ENCODE measurements at places on chromosomes 11 and 22.
A peak's percentile ranks its signal among the peaks of the same experiment; 100 is the strongest.

GRCh38 chr22:46294784-46295183 is 1.9 kb upstream of the GTSE1 start:
- no peak for DNase-seq

DNA sequence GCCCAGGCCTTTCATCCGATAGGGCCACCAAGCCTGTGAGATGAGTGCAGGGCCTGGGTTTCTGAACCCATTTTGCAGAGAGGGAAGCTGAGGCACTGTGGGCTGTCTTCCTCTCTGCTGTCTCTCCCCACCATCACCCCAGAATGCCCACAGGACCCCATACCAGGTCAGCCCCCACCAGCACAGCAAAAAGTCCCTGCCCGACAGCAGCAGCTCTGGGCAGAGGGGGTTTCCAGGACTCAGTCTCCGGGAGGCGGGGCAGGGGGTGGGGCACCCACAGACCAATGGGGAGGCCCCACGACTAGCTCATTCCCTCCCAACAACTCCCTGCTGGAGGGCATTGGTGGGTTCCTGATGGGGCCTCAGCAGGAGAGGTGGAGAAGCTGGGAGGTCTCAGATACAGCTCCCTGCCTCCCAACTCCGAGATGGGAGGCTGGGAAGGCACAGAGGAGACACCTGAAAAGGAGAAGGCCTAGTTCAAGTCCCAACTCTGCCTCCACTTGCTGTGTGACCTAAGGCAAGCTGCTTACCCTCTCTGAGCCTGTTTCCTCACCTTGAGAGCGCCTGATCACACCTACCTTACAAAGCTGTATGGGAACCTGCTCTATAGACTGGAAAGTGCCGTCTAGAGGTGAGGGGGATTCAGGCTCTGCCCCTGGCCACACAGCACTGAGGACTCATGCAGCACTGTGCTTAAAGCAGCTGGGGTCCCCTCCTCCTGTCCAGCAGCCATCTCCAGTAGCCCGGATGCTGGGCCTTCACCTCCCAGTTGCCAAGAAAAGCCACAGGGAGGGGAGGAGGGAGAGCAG is 3.5 kb downstream of the CBX7 start:
- DNase-seq: peak; percentile 85

DNA sequence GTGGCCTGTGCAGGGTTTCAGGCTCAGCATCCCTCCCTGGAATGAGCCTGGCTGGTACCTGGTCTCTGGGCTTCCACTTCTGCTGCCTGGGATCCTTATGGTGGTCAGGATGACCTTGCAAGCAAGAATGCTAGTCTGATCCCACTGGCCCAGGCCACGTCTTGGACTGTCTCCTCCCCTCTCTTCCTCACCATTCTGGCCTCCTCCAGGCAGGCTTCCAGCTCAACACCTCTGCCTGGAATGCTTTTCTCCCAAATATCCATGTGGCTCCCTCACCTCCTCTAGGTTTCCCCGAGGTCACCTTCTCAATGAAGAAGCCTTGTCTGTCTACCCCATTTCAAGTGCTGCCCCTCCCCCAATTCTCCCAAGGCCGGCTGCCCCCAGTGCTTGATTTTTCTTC is 39.4 kb upstream of the ALX4 start:
- no peak for DNase-seq

DNA sequence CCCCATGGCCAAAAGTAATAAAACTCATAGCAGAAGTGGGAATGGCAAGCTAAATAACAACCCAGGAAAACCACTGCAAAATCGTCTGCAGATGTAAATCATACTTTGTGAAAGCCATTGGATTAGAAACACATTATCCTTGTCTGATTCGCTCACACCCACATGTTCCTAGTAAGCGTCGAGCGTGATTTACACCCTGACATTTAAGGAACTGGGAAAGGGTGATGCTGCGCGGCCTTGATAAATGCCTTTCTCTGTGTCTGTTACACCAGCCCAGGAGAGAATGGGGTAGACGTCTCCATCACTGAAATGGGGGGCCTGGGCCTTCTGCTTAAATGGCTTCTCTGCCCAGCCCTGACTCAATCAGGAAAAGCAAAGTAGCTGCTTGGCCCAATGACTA is 162.7 kb downstream of the NTM start:
- DNase-seq: no peak

- DNase-seq: no peak
These were observed 235.4 kb downstream of the METTL15 start for GRCh38 chr11:28343304-28344233.

DNA sequence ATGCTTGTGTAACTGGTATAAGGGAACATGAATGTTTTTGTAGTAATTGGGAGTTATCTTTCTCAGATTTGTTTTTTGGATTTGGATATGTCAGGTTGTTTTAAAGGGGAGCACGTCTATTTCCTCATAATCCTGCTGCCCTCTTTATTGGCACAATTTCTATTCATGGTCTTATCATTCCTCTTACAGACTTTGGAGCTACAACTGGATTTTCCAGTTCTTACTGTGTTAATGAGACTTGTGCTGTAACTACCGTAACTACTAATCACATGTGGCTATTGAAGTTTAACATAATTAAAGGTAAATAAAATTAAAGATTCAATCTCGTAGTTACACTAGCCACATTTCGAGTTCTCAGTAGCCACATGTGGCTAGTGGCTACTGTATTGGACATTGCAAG is 1.9 kb downstream of the FDX1 start:
- no peak for DNase-seq

Measured in ovary (tissue), 10 donors.